Amniotic stem cell (primary cell): ENCODE measurements at places on chromosomes 2 and 18.

- DNase-seq: peak; percentile 87
Measured at GRCh38 chr2:143264851-143265250, 135.6 kb downstream of the ARHGAP15 start.

GRCh38 chr2:107627164-107627563, 199.5 kb upstream of the RGPD4 start:
- DNase-seq: no peak

- DNase-seq: no peak
Measured at GRCh38 chr2:113767811-113768460, 11.5 kb upstream of the SLC35F5 start.

DNA sequence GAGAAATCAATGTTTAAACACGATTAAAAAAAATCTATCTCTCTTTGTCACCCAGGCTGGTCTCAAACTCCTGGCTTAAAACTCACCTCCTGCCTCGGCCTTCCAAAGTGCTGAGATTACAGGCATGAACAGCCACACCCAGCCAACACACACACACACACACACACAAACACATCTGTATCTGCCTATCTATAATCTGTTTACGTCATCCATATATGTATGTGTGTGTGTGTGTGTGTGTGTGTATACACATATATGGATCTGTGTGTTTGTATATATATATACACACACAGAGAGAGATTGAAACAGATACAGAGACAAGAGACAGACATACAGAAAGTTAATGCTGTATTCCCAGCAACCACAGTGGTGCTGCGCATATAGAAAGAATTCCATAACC, 497.1 kb downstream of the DSC3 start:
- DNase-seq: no peak

DNA sequence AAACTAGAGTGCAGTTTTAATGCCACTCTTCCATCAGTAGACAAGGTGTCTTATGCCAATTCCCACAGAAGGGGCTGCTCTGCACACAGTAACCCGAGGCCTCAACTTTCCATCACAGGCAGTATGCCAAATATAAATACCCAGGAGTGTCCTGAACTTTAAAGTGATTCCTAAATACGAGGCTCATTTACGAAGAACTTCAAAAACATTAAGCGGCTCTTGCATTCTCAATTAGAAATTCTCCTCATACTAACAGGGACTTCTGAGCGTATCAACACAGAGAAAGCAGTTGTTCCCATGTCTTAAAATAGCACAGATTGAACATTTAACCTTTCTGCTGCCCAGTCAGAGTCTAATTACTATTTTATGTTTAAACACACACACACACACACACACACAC, 638.6 kb downstream of the ERBB4 start:
- DNase-seq: no peak

GRCh38 chr2:154125891-154126290, 254.2 kb downstream of the GALNT13 start:
- DNase-seq: no peak

- no peak for DNase-seq
Measured at GRCh38 chr2:66962716-66963115, 434.4 kb upstream of the ETAA1 start.

DNA sequence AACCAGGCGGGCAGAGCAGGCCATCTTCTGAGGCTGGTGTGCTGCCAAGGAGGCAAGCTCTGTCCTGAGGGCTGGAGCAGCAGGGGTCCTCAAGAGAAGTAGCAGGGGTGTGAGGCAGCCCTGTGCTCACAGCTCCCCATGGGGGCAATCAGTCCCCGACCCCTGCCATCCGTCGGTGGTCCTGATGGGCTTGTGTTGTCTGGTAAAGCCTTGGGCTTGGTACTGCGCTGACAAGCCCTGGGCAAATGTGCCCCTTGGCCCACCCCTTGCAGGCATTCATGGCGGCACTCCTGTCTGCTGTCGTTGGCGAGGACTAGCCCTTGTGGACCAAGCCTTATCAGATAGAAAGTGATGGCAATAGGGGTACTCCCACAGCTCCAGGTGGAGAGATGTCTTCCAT, 22.6 kb upstream of the SCLY start:
- DNase-seq: no peak

DNA sequence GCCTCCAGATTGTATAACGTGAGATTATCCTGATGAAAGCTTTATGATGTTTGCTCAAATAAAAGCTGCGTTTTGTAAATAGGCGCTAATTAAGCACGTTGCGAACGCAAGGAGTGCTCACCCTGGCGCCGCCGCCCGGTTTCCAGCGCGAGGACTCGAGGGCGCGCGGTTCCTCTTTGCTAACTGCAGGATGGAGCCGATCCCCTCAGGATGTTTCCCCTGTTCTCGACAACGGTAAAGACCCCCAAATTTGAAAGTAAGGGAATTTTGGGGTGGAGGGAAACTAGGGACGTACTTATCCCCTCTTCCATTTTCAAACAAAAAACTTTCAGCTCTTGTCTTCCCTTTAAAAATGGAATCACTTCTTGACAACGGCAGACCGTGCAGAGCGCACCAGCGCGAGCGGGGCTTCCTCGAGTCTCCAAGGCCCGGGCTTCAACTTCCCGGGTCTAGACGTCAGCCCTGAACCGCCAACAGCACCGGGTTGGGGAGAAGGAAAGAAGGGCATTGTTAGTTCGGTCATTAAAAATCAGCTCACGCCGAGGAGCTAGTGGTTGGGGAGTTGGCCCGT, 1.1 kb upstream of the GBX2 start:
- DNase-seq: no peak

- no peak for DNase-seq
Measured at GRCh38 chr2:113058998-113059960, at the start of gene IL36RN. IL36RN (plus strand) TSS chr2:113059198; CDS start chr2:113059439, 241 bp downstream.

GRCh38 chr2:99615247-99615771, 125.5 kb upstream of the REV1 start:
- DNase-seq: no peak

DNA sequence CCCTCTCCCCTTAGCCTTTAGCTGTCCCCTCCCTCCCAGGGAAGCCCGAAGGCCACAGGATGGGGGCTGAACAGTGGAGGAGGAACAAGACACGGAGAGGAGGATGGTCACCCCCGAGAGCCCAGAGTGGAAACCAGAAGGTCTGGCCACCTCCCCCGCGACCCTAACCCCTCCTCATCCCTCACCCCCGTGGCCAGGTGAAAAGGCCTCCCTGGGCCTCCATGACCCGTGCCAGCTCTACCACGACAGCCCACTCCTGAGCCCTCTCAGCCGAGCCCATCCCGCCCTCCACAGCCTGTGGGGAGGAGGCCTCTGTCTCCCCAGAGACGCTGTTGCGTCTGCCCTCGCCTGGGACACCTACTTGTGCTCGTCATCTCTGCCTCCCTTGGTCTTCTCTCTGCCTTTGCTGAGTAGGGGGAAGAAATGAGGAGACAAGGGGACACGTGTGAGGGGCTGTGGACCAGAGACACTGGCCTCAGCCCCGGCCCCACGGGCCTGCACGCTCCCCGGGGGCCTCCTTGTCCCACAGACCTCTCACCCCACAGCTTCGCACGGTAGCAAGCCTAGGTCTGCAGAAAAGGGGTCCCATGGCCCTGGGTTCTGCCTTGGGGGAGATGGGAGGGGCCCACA, 32.5 kb upstream of the OTOF start:
- no peak for DNase-seq

GRCh38 chr2:159118859-159119500, 150.5 kb downstream of the TANC1 start:
- DNase-seq: no peak

DNA sequence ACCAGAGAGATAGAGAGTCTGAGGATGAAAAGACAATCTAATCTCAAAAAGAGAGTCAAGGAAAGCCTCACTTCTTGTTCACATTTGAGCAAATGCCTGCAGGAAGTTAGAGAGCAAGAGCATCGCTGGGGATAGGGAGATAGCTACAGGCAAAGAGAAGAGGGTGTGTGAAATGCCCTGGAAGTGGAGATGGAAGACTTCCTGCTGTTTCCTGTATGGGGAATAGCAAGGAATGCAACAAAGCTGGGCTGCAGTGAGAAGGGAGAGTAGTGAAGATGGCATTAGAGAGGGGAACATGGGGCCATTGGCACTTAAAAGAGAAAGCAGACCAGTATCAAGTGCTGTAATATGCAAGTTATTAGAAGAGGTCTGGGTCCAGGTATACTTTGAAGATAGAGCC, 488.6 kb downstream of the METTL4 start:
- DNase-seq: no peak

DNA sequence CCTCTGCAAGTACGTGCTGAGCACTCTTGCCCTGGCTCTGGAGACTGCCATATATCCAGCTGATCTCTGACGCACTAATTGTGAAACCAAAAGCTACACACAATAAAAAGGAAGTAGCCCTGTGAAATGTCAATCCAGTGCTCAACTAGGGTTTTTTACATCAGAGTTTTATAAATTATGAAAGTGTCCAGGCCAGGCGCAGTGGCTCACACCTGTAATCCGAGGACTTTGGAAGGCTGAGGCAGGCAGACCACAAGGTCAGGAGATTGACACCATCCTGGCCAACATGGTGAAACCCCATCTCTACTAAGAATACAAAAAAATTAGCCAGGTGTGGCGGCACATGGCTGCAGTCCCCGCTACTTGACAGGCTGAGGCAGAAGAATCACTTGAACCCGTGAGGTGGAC, 24.5 kb upstream of the PEX13 start:
- DNase-seq: no peak

GRCh38 chr2:62320657-62321357, 124.9 kb downstream of the B3GNT2 start:
- no peak for DNase-seq

GRCh38 chr2:161836664-161837063, 212.4 kb downstream of the SLC4A10 start:
- no peak for DNase-seq

DNA sequence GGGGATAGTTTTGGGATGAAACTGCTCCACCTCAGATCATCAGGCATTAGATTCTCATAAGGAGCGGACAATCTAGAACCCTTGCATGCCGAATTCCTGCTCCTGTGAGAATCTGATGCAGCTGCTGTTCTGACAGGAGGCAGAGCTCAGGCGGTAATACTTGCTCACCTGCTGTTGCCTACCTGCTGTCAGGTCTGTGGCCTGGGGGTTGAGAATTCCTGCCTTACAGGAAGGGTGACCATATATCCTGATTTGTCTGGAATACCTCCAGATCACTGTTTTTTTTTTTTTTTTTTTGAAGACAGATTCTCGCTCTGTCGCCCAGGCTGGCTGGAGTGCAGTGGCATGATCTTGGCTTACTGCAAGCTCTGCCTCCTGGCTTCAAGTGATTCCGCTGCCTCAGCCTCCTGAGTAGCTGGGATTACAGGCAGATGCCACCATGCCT, 21.7 kb downstream of the ACSL3 start:
- DNase-seq: no peak

- DNase-seq: no peak
Measured at GRCh38 chr2:27441226-27441926, 805 bp upstream of the KRTCAP3 start.

GRCh38 chr2:200350850-200351285, 44.4 kb downstream of the SPATS2L start:
- DNase-seq: peak; percentile 32

DNA sequence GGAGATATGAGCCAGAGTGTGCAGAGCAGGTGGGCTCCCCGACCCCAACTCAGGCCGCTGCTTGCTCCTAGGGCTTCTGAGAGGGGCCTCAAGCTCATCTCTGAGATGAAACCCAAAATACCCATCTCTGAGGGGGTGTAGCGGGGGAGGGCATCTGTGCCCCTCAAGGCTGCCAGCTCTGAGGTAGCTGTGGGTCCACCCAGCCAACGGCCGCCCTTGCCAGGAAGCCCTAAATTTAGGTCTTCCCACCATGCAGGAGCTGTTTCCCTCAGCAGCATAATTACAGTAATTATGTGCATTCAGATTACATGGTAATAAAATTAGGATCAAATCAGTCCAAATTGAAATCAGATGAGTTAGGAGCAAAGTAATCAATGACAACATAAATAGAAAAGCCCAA, 97.8 kb upstream of the MCFD2 start:
- DNase-seq: no peak

DNA sequence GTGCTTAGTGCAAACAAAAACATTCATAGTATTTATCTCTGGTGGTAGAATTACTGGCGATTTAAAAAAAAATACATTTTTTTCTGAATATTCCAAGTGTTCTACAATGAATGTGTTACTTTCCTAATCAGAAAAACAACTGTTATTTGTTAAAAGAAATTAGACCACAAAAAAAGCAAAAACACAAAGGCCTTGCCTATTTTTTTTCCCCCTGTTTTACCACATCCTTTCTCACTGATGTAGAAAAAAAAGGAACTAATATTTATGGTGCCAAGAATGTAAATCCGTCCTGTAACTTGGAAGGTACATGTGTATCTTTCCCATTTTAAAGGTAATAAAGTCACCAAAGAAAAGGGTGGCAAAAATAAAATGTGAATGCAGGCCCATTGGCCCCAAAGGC, 28.4 kb upstream of the MGAT4A start:
- DNase-seq: no peak

GRCh38 chr2:196101325-196101991, 32.8 kb upstream of the DNAH7 start:
- no peak for DNase-seq

DNA sequence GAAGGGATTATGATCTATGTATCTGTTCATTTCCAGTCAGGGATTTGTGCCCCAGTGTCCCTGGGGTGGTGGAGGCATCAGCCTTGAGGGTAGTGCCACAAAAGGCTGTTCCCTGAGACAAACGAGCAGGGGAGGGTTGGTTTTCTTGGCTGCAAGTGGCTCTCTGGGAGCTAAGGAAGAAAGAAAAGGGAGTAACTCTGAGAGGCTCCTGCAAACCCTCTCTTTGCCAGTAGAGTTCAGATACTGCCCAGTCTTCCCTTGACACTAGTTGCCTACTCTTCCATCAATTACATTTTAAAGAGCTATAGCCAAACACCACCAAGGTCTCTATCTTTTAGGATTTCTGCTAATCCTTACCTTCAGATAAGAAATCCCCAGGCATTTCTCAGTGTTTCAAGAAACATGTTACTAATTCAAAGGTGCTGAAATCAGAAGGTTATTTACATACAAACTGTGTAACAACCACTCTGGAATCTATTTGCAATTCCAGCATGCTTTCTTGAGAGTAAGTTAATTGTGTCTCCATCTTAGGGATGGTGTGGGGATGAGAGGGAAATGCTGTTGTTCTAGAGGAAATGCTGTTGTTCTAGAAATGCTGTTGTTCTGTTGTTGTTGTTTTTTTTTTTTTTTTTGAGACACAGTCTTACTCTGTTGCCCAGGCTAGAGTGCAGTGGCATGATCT, 18.7 kb upstream of the KCTD1 start:
- no peak for DNase-seq

DNA sequence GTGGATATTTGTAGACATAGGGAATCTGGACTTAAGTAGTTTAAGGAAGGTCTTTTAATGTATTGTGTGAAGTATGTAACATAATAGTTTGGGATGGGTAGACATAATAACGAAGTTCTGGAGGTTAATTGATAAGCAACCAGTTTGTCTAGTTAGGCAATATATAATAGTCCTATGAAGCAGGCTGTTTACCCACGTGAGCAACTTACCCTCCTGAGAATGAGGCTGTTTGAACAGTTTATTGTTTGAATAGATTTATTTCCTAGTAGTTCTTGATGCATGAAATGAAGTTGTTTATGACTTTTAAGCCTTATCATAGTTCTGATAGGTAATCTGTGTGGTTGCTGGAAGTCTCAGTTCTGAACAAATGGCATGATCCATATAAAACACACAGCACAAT, 361.5 kb downstream of the GALNT13 start:
- no peak for DNase-seq
